Mesendoderm (in vitro differentiated cells): ENCODE measurements at places on chromosomes 11 and 22.

DNA sequence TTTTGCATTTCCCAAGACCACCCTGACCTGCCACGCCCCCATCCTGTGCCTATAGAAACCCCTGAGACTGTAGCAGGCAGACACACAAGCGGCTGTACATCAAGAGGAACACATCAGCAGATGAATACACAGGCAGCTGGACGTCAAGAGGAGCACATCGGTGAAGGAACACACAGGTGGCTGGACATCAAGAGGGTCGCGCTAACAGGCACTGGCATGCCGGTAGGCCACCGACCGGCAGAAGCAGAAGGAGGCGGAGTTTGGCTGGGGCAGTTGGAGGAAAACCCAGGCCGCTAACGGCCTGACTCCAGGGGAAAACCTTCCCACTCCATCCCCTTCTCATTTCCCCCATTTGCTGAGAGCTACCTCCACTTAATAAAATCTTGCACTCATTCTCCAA lies 5.4 kb upstream of the IPO7 start:
- H3K27ac ChIP-seq: no peak overlapping the region
- H3K4me1 ChIP-seq: no peaks in the 10 kb centered on the region
- no peak for DNase-seq
- no peaks in the 10 kb centered on the region for H3K27me3 ChIP-seq
- H3K4me3 ChIP-seq: no peak overlapping the region

- DNase-seq: no peak
- H3K4me3 ChIP-seq: no peak overlapping the region
- peaks cover 4% of the 10 kb centered on the region for H3K4me1 ChIP-seq
These were observed 331.8 kb upstream of the B3GAT1 start for GRCh38 chr11:134743820-134744195.

DNA sequence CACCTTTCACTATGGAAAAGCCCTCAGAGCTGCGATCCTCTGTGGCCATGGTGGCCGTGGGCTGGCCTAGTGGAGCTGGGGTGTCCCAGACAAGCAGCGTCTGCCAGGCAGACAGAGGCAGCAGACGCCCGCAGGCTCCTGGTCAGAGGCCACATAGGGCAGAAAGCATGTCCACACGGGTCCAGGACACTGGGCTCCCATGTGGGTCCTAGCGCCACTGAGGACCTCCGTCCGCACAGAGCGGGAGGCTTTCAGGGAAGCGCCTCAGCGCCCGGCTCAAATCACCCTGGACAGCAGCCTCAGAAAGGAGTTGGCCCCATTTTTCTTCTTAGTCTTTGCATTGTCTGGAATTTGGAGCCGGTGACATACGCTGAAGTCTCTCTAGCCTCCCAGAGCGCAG lies 389.7 kb downstream of the BRD1 start:
- no peak overlapping the region for H3K4me3 ChIP-seq
- no peak overlapping the region for H3K27ac ChIP-seq
- DNase-seq: no peak
- H3K27me3 ChIP-seq: no peaks in the 10 kb centered on the region
- H3K4me1 ChIP-seq: no peaks in the 10 kb centered on the region

- no peak overlapping the region for H3K4me3 ChIP-seq
- DNase-seq: no peak
- H3K27ac ChIP-seq: no peak overlapping the region
- H3K27me3 ChIP-seq: no peaks in the 10 kb centered on the region
These were observed 20.8 kb downstream of the ARVCF start for GRCh38 chr22:19995611-19996339.

GRCh38 chr11:122062763-122063162 lies 53.3 kb downstream of the BLID start:
- no peak overlapping the region for H3K4me3 ChIP-seq
- H3K27me3 ChIP-seq: no peaks in the 10 kb centered on the region
- no peak for DNase-seq
- no peak overlapping the region for H3K27ac ChIP-seq
- no peaks in the 10 kb centered on the region for H3K4me1 ChIP-seq
- no peaks in the 10 kb centered on the region for H3K36me3 ChIP-seq

DNA sequence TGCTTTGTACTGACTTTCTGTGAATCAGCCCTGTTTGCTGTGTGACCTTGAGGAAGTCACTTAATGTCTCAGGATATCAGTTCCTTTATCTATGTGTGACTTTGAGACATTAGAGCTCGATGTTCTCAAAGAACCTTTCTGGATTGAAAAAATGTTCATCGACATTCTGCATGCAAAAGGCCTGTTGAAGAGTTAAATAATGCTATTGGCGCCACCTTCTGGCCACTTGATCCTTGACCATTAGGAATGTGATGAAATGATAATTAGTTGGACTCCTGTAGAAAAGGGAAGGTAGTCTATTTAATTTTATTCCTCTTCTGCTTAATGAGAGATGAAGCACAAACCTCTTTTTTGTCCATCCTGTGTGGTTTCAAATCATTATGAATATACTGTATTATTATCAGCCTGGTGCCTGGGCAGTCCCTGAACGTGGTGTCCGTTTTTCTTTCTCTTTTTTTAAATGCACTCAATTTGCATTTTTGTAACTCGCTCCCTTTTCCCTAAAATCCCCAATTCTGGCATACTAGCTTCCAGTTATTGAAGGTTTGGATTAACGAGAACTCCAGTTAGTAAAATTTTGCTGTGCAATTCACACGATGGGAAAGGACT lies 20.7 kb downstream of the ELF5 start:
- H3K27ac ChIP-seq: no peak overlapping the region
- no peak overlapping the region for H3K4me3 ChIP-seq
- H3K36me3 ChIP-seq: no peaks in the 10 kb centered on the region
